ENCODE measurements at places on chromosomes 12 and 14. TPM values are rescaled to one million over a fixed set of nuclear protein-coding genes. Genes with fewer than 3 reads are reported as not detected.

DNA sequence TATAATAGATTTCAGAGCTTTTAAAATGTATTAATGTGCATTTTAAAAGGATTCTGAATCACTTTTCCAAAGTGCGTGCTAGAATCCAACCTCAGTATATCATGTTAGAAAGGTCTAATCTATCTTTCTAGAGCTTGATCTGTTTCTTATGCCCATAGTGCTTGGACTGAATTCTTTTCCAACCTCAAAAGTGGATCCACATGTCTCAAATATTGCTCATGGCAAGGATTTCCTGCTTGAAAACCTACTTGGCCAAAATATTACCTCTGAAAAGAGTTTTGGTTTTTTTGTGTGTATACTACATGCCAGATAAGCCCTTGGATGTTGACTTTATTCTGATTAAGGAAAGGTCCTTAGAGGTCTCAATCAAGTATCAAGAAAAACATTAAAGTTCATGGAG is 16.9 kb upstream of the SLC6A15 start:
- H3K36me3 ChIP-seq: no peaks in the 10 kb centered on the region
- no peaks in the 10 kb centered on the region for H3K27me3 ChIP-seq
- H3K27ac ChIP-seq: no peak overlapping the region

GRCh38 chr12:114339626-114340025 is 66.3 kb downstream of the TBX5 start:
- H3K27me3 ChIP-seq: no peaks in the 10 kb centered on the region
- H3K27ac ChIP-seq: no peak overlapping the region
- H3K4me1 ChIP-seq: no peaks in the 10 kb centered on the region
- no peak for DNase-seq

GRCh38 chr14:88154321-88154720 is 149.4 kb downstream of the GPR65 start:
- H3K27me3 ChIP-seq: no peaks in the 10 kb centered on the region
- DNase-seq: no peak

DNA sequence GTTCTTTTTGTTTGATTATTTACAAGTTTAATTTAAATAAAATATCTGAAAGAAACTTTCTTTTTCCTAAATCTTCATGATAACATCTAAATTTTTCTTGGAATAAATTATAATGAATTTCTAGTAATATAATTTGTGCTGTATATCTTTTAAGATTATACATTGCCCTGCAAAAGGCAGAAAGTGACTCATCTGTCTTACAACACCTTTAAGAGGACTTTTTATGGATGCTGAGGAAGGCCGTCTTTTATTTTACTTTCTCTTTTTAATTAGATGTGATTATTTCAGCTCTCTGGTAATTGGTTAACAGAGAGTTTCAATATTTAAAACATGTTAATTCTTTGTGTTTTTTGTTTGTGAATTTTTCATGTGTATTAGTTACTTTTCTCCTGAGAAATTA is 598.4 kb downstream of the RPL10L start:
- no peak for DNase-seq
- H3K4me3 ChIP-seq: no peak overlapping the region
- H3K27ac ChIP-seq: no peak overlapping the region
- no peaks in the 10 kb centered on the region for H3K36me3 ChIP-seq
- H3K27me3 ChIP-seq: no peaks in the 10 kb centered on the region

DNA sequence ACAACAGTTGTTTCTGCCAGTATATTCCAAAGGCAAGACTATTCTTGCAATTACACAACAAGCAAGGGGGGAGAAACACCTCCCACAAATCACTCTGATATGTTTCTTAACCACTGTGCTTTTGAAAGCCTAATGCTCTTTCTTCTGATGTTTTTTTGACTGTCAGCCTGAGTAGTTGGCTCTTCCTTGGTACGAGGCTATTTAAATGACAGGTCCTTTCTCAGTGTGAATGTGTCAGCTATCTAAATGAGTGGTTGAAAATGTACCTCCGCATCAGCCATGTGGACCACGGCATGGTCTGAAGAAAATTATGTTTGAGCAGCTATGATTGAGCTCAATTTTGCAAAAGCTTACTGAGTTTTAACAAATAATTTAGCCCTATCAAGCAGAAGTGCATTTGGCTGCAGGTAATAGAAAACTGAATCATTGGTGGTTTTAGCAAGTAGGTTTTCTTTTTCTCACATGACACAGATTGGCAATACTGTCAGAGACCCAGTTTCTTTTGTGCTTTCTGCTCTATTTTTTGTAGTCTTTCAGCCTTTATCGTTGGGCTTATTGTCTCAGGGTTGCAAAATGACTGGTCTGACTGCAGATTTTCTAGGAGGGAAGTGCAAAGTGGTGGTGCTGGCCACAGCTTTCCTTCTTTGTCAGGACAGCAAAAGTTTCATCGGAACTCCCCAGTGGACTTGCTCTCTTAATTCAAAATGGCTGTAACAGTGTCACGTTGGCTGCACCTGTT is 162.8 kb downstream of the RGS6 start:
- no peak overlapping the region for H3K4me3 ChIP-seq
- no peak overlapping the region for H3K27ac ChIP-seq
- H3K36me3 ChIP-seq: no peaks in the 10 kb centered on the region
- H3K27me3 ChIP-seq: no peaks in the 10 kb centered on the region
- no peaks in the 10 kb centered on the region for H3K4me1 ChIP-seq

DNA sequence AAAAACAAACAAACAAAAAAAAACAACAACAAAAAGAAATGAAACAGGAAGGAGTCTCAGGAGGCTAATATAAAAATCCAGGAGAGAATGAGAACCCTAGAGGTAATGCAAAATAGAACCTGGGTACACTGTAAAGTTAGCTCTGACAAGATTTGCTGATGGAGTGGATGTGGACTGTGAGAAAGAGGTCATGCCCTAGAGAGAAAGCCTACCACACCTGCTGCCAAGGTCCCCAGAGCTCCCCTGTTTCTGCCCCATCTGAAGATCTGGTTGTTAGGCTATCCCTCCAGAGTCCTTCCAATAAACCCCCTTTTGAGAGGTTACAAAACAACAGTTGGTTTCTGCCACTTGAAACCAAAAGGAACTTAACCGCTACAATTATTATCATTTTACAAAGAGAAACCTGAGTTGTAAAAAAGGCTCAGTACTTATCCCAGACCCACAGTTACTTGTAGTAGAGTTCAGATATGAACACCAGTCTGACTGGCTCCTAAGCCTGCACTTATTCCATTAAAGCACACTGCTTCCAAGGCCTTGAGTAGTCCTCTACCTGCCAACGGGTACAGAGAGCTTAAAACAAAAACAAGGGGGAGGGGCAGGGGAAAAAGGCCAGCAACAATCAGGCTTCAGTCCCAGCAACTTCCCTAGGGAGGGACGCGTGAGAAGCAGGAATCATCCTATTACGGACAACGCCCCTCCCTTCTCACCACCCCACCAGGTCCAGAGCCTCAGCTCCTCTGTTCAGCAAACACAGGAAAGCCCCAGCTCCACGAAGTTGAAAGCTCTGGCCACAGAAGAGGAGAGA is 27.7 kb downstream of the PPP1R13B start:
- H3K4me1 ChIP-seq: peaks cover 9% of the 10 kb centered on the region
- no peak for DNase-seq
- peak overlapping the region; percentile 50 for H3K27ac ChIP-seq

GRCh38 chr12:77351860-77352259 is 286.5 kb upstream of the E2F7 start:
- H3K27me3 ChIP-seq: no peaks in the 10 kb centered on the region
- no peak for DNase-seq
- no peak overlapping the region for H3K4me3 ChIP-seq
- H3K36me3 ChIP-seq: no peaks in the 10 kb centered on the region
- no peak overlapping the region for H3K27ac ChIP-seq
- no peaks in the 10 kb centered on the region for H3K4me1 ChIP-seq

DNA sequence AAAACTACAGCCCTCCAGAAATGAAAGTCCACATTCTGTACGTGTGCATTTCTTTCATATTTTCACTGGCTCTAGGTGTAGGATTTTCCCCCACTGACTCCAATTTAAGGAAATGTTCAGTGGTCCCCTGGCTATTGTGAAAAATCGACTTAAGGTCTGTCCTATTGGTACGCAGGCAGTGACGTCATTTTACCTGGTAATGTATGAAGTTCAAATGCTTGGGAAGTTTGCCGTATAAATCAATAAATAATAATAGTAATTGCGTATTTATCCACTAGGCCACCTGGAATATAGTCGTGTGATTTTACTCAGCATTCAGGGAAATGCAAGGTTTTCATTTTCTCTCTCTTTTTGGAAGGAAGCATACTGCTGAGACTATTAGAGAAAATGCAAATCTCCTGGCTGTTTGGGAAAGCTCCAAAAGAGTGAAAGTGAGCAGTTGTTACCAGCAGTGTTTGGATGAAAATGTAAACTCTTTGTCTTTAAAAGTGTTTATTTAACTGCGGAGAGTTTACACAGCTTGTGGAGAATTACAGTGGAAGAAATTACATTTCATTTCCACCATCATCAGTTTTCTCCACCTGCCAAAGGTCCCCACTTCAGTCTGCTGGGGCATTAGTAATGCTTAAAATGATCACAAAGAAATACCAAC is 107.0 kb downstream of the EXOC5 start:
- no peaks in the 10 kb centered on the region for H3K27me3 ChIP-seq
- H3K27ac ChIP-seq: no peak overlapping the region
- no peaks in the 10 kb centered on the region for H3K36me3 ChIP-seq
- H3K4me3 ChIP-seq: no peak overlapping the region
- H3K4me1 ChIP-seq: no peaks in the 10 kb centered on the region
- no peak for DNase-seq

- no peaks in the 10 kb centered on the region for H3K36me3 ChIP-seq
- no peak overlapping the region for H3K27ac ChIP-seq
- no peak overlapping the region for H3K4me3 ChIP-seq
- H3K27me3 ChIP-seq: no peaks in the 10 kb centered on the region
Measured at GRCh38 chr12:108265505-108265904, 73.6 kb downstream of the CMKLR1 start.

GRCh38 chr12:105928436-105928835 is 210.3 kb downstream of the NUAK1 start:
- DNase-seq: peak; percentile 44
- no peaks in the 10 kb centered on the region for H3K4me1 ChIP-seq
- H3K27me3 ChIP-seq: no peaks in the 10 kb centered on the region

- peak overlapping the region; percentile 75 for H3K27ac ChIP-seq
- DNase-seq: no peak
- no peaks in the 10 kb centered on the region for H3K27me3 ChIP-seq
- peaks cover 21% of the 10 kb centered on the region for H3K4me1 ChIP-seq
Measured at GRCh38 chr14:68249661-68250451, 430.3 kb downstream of the RAD51B start.

DNA sequence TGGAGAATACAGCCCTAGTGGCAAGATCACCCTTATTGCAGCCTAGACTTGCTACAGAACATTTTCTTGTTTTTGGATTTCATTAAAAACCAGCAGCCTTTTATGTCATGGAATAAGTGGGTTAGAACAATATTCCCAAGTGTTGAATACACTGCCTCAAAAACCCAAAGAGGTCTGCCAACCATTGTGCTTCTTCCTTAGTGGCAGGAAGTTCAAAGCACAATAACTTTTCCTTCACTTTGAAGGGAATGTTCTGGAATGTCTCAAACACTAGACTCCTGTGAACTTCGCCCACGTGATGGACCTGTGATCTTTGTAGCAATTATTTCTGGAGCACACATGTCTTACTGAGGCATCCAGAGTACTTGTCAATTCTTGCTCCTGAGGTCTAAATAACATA is 8.5 kb downstream of the SLC17A8 start:
- DNase-seq: no peak
- no peaks in the 10 kb centered on the region for H3K36me3 ChIP-seq

DNA sequence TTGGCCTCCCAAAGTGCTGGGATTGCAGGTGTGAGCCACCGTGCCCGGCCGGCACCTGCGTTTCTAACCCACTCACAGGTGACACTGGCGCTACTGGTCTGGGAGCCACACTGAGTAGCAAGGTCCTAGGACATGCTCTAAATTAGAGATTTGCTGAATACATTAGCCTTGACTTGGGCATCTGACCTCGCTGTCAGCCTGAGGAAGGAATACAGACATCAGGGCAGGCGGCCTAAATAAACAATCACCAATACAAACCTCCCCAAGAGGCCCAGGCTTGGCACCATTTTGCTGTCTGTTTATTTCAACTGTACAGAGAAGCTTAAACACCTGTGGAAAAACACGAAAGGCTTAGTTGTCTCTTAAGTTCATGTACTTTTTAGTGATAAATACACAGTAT is 27.5 kb downstream of the P2RX4 start:
- H3K4me1 ChIP-seq: no peaks in the 10 kb centered on the region
- H3K27me3 ChIP-seq: no peaks in the 10 kb centered on the region
- no peak for DNase-seq
- H3K36me3 ChIP-seq: peaks cover 12% of the 10 kb centered on the region
- no peak overlapping the region for H3K27ac ChIP-seq
- no peak overlapping the region for H3K4me3 ChIP-seq

GRCh38 chr12:96501133-96501761 is 11.9 kb downstream of the CFAP54 start:
- H3K4me3 ChIP-seq: no peak overlapping the region
- peaks cover 5% of the 10 kb centered on the region for H3K4me1 ChIP-seq
- peak overlapping the region; percentile 55 for H3K27ac ChIP-seq
- H3K27me3 ChIP-seq: no peaks in the 10 kb centered on the region
- no peaks in the 10 kb centered on the region for H3K36me3 ChIP-seq

GRCh38 chr12:11987901-11988300 is 82.8 kb upstream of the BCL2L14 start:
- no peaks in the 10 kb centered on the region for H3K36me3 ChIP-seq
- no peaks in the 10 kb centered on the region for H3K27me3 ChIP-seq
- no peak overlapping the region for H3K4me3 ChIP-seq
- no peak overlapping the region for H3K27ac ChIP-seq

DNA sequence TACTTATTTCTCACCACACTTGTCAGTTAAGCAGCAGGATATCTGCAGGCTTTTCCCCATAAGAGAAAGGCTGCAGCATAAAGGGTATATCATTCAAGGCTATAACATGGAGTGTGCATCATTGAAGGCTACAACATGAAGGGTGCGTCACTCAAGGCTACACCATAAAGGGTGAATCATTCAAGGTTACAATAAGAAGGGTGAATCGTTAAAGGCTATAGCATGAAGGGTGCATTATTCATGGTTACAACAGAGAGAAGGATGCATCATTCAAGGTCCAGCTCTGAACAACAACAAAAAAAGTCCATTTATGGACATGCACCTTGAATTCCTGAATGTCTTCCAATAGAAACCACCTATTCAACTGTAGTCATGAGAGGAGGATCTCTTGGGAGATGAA is 32.8 kb upstream of the LUM start:
- no peaks in the 10 kb centered on the region for H3K36me3 ChIP-seq
- DNase-seq: no peak
- H3K27ac ChIP-seq: no peak overlapping the region
- H3K27me3 ChIP-seq: no peaks in the 10 kb centered on the region
- no peaks in the 10 kb centered on the region for H3K4me1 ChIP-seq

- no peaks in the 10 kb centered on the region for H3K36me3 ChIP-seq
- no peak for DNase-seq
- no peaks in the 10 kb centered on the region for H3K4me1 ChIP-seq
- H3K27me3 ChIP-seq: no peaks in the 10 kb centered on the region
Measured at GRCh38 chr14:72736308-72736707, 157.6 kb downstream of the DPF3 start.

- H3K27me3 ChIP-seq: no peaks in the 10 kb centered on the region
- H3K36me3 ChIP-seq: no peaks in the 10 kb centered on the region
- no peak for DNase-seq
- no peak overlapping the region for H3K27ac ChIP-seq
Measured at GRCh38 chr12:94326727-94327126, 132.9 kb downstream of the CEP83 start.

GRCh38 chr12:58803908-58804307 is 116.4 kb downstream of the LRIG3 start:
- no peaks in the 10 kb centered on the region for H3K27me3 ChIP-seq
- H3K36me3 ChIP-seq: no peaks in the 10 kb centered on the region
- DNase-seq: no peak
- no peak overlapping the region for H3K27ac ChIP-seq

Gene DLK1
- not detected for total RNA-seq

Gene IQSEC3
- not detected for total RNA-seq

Gene CLMN
- total RNA-seq: 105 TPM

Gene KCNMB4
- 0.35 TPM for total RNA-seq

Gene GALNT6
- 27.1 TPM for total RNA-seq

Gene FLRT2
- total RNA-seq: 3.0 TPM

Gene TAS2R19
- total RNA-seq: 1.9 TPM

Gene GPX2
- 489 TPM for total RNA-seq

Gene SLC39A5
- total RNA-seq: 163 TPM
